Left ventricle myocardium inferior (tissue), 1 donor: ENCODE measurements at places on chromosomes 7 and 10. TPM values are rescaled to one million over a fixed set of nuclear protein-coding genes. Genes with fewer than 3 reads are reported as not detected.

GRCh38 chr7:112149734-112150133, 56.5 kb downstream of the DOCK4 start:
- H3K27me3 ChIP-seq: no peaks in the 10 kb centered on the region
- H3K27ac ChIP-seq: no peak overlapping the region
- no peak for DNase-seq
- H3K36me3 ChIP-seq: no peaks in the 10 kb centered on the region

TMEM270 gene
- not detected for total RNA-seq

- H3K4me3 ChIP-seq: no peak overlapping the region
- H3K27ac ChIP-seq: no peak overlapping the region
- DNase-seq: no peak
These were observed 430.5 kb downstream of the MDFIC start for GRCh38 chr7:115352375-115352774.

DNA sequence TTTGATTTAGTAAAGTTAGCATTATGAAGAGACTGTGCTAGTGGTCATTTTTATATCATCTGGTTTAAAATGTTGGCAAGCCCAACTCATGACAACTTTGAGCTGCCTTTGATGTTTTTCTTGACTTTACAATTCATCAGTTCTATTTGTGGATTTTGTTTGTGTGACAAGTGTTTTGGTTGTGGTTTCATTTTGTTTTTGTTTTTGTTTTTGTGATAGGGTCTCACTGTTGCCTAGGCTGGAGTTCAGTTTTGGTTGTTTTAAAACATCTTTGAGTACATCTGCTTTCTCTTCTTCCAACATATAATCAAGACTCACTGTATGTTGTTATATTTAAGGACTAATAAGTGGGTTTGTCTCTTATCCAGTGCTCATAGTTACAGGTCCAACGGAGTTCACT, 17.6 kb upstream of the SFR1 start:
- no peak for DNase-seq
- no peaks in the 10 kb centered on the region for H3K4me1 ChIP-seq
- no peaks in the 10 kb centered on the region for H3K36me3 ChIP-seq
- H3K27me3 ChIP-seq: no peaks in the 10 kb centered on the region

GRCh38 chr10:20085115-20085514, 268.9 kb downstream of the PLXDC2 start:
- H3K4me3 ChIP-seq: no peak overlapping the region
- no peak for DNase-seq
- no peaks in the 10 kb centered on the region for H3K36me3 ChIP-seq
- H3K4me1 ChIP-seq: peaks cover 16% of the 10 kb centered on the region
- no peaks in the 10 kb centered on the region for H3K27me3 ChIP-seq

DNA sequence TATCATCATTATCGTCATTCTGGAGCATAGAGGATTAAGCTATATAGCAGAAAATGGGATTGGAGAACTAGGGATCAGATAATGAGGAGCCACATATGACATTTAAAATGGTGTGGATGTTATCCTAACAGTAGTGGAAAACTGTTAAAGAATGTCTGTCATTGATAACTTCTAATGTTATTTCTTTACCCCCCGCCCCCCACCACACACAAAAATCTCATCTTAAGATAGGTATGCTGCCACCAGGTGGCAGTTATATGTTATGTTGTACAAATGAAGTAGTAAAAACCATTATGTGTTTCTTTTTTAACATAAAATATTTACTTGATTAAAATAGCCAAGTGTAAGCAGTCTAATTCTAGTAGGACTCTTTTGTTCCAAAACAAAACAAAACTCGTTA, 13.0 kb downstream of the AKAP9 start:
- no peak for DNase-seq
- peaks cover 33% of the 10 kb centered on the region for H3K4me1 ChIP-seq
- H3K36me3 ChIP-seq: no peaks in the 10 kb centered on the region
- no peak overlapping the region for H3K4me3 ChIP-seq
- H3K27me3 ChIP-seq: no peaks in the 10 kb centered on the region

GRCh38 chr10:69891057-69891617, 89.4 kb downstream of the COL13A1 start:
- H3K36me3 ChIP-seq: no peaks in the 10 kb centered on the region
- no peak overlapping the region for H3K27ac ChIP-seq
- no peak overlapping the region for H3K4me3 ChIP-seq
- H3K27me3 ChIP-seq: no peaks in the 10 kb centered on the region
- DNase-seq: no peak

CLCN1 gene
- total RNA-seq: not detected

DNA sequence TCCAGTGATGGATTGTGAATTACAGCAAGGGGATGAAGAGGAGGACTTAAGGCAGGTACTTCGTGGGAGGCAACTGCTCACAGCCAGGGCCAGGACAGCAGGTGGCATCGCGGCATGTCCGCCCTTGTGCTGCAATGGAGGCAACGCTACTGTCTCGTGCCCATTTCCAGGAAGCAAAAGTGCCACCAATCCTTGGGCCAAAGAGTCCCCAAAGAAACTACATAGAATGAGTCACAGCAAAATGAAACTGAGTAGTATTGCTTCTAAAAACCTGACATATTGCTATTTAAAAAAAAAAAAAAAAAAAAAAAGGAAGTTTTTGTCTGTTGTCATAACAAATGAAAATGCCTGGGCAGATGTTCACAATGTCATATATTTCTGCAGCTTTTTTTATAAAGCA, 46.6 kb downstream of the RSU1 start:
- peaks cover 26% of the 10 kb centered on the region for H3K4me1 ChIP-seq
- no peaks in the 10 kb centered on the region for H3K36me3 ChIP-seq
- H3K4me3 ChIP-seq: no peak overlapping the region

- H3K4me1 ChIP-seq: peaks cover 48% of the 10 kb centered on the region
- DNase-seq: no peak
- H3K4me3 ChIP-seq: no peak overlapping the region
- no peaks in the 10 kb centered on the region for H3K27me3 ChIP-seq
- peaks cover 3% of the 10 kb centered on the region for H3K36me3 ChIP-seq
These were observed 23.7 kb downstream of the ZNF775 start for GRCh38 chr7:150402671-150403321.

VOPP1 gene
- 23.7 TPM for total RNA-seq

PPP1R17 gene
- not detected for total RNA-seq

WEE2 gene
- total RNA-seq: not detected

GRCh38 chr10:32293581-32293980, 53.4 kb downstream of the EPC1 start:
- H3K27ac ChIP-seq: no peak overlapping the region
- H3K27me3 ChIP-seq: no peaks in the 10 kb centered on the region
- peaks cover 43% of the 10 kb centered on the region for H3K36me3 ChIP-seq
- no peak overlapping the region for H3K4me3 ChIP-seq

SFR1 gene
- total RNA-seq: 6.0 TPM

GRCh38 chr7:47347346-47347745, 234.6 kb downstream of the TNS3 start:
- no peaks in the 10 kb centered on the region for H3K27me3 ChIP-seq
- DNase-seq: no peak
- peaks cover 12% of the 10 kb centered on the region for H3K4me1 ChIP-seq

DNA sequence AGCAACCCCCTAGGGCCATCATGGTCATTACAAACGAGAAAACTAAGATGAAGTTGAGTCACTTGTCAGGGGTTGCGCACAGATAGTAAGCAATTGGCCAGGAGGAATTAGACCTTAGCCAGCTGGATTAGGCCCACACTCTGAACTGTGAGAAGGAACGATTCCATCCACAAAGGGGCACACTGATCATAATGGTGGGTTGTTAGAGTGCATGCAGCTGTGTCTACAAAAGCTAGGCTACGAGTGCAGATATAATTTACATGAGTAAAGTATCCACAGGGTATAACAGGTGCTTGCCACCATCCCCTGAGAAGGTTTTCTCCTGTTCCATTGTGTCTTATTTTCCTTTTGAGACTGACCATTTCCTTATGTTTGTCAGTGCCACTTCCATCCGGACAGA, 16.6 kb upstream of the FAM170B start:
- no peaks in the 10 kb centered on the region for H3K4me1 ChIP-seq
- DNase-seq: no peak
- H3K36me3 ChIP-seq: no peaks in the 10 kb centered on the region
- H3K4me3 ChIP-seq: no peak overlapping the region

DNAAF5 gene
- 18.1 TPM for total RNA-seq

GRCh38 chr7:112510001-112510742, 29.4 kb downstream of the LSMEM1 start:
- H3K4me3 ChIP-seq: no peak overlapping the region
- H3K27me3 ChIP-seq: no peaks in the 10 kb centered on the region
- no peaks in the 10 kb centered on the region for H3K36me3 ChIP-seq

DNA sequence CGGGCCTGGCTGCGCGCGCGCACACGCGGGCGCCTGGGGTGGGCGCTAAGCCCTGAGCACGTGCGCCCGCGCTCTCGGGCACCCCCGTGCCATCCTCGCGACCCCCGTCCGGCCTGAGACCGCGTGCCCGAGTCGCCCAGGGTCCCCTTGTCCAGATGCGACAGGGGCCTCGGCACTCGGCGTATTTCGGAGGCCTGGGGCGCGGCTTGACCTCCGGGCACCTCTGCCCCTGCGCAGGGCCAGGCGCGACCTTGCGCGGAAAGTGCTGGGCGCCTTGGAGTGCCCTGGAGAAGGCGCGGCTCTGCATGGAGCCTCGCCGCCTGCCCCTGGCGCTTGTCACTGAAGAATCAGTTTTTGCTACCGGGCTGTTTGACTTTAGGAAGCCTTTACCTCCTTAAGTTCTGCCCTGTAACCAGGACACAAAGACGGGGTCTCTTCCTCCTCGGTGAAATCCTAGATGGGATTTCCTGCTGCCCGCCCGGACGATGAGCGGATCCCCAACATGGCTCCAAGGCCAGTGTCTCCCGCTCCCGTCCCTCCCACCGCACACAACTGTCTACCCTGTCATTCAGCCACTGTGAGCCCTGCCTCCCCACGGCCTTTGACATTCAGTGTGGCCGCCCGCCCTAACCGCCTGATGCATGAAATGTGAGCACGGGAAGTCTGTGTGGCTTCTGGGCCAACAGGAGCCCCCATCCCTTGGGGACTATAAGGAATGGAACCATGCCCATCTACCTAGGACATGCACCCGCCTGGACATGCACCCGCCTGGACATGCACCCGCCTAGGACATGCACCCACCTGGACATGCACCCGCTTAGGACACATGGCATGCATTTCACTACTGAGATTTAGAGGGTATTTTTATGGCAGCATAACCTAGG, 1.1 kb upstream of the STK32C start:
- DNase-seq: no peak
- H3K4me1 ChIP-seq: peaks cover 22% of the 10 kb centered on the region
- H3K36me3 ChIP-seq: no peaks in the 10 kb centered on the region
- peak overlapping the region; percentile 77 for H3K27ac ChIP-seq

DNA sequence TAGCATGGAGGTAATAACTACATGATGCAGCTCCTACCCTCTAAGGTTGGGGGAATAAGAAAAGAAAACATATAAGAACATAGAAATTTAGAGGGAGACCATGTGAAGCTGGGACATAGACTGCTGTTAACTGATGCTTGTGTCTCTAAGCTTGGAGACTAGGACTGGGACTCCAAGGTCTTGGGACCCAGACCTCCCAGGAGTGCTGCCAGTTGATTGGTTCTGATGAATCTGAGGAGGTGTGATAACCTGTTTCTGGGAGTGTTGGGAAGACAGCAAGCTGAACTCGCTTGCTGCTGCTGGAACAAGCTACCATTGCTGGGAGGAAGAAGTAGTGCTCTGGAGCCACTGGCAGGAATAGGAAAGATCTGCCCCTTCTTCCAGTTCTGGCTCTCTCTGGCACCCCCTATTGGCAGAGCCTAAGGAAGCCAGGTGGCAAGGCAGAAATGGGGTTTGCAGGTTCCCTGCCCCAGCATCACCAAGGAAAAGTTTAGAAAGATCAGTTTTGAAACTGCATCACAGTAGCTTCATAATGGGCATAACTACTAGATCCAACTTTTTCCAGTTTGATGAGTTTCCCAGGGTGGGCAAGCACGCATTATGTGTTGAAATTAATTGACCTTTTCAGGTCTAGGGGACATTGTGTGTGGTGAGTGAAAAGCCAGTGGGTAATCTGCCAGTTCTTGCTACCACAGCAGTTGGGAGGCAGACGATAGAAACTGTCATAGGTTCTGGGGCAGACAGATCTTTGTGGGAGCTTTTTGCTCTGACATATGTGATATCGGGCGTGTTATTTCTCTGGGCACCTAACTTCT, 140.7 kb downstream of the SND1 start:
- no peak overlapping the region for H3K4me3 ChIP-seq
- no peaks in the 10 kb centered on the region for H3K27me3 ChIP-seq
- no peaks in the 10 kb centered on the region for H3K36me3 ChIP-seq
- DNase-seq: no peak
- H3K27ac ChIP-seq: no peak overlapping the region

GRCh38 chr10:65779985-65780384, 1145.9 kb upstream of the LRRTM3 start:
- no peaks in the 10 kb centered on the region for H3K4me1 ChIP-seq
- H3K4me3 ChIP-seq: no peak overlapping the region
- no peaks in the 10 kb centered on the region for H3K27me3 ChIP-seq
- no peaks in the 10 kb centered on the region for H3K36me3 ChIP-seq

GRCh38 chr10:74081941-74082718, 68.5 kb downstream of the AP3M1 start:
- H3K27ac ChIP-seq: peak overlapping the region; percentile 40
- H3K36me3 ChIP-seq: peaks cover 45% of the 10 kb centered on the region
- H3K27me3 ChIP-seq: no peaks in the 10 kb centered on the region
- H3K4me1 ChIP-seq: peaks cover 79% of the 10 kb centered on the region
- no peak for DNase-seq
- no peak overlapping the region for H3K4me3 ChIP-seq

DNA sequence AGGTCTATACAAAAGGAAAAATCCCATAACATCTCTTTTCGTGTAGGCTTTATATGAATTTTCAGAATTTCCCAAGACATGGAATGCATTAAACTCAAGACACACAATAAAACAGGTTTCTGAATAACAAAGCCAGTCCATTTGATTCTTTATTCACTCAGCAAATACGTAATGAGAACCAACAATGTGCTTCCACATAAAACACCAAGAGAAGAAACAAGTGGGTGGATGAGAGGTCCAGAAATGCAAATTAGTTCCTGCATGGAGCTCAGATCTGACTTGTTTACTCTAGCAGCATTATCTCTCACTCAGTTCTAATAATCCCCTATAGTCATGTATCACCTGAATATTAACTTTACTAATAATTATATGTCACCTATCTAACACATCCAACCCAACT, 249.5 kb downstream of the LRRTM3 start:
- H3K4me1 ChIP-seq: no peaks in the 10 kb centered on the region
- no peaks in the 10 kb centered on the region for H3K36me3 ChIP-seq
- no peaks in the 10 kb centered on the region for H3K27me3 ChIP-seq
- H3K27ac ChIP-seq: no peak overlapping the region

- H3K27ac ChIP-seq: no peak overlapping the region
- H3K27me3 ChIP-seq: peaks cover 4% of the 10 kb centered on the region
- H3K4me1 ChIP-seq: no peaks in the 10 kb centered on the region
- DNase-seq: no peak
- H3K36me3 ChIP-seq: no peaks in the 10 kb centered on the region
These were observed 38.1 kb upstream of the PIK3AP1 start for GRCh38 chr10:96758423-96758822.

- H3K27me3 ChIP-seq: no peaks in the 10 kb centered on the region
- H3K36me3 ChIP-seq: no peaks in the 10 kb centered on the region
- no peak overlapping the region for H3K27ac ChIP-seq
- H3K4me3 ChIP-seq: no peak overlapping the region
These were observed 1.6 kb downstream of the LRRD1 start for GRCh38 chr7:92177362-92177761.

SVIL gene
- 403 TPM for total RNA-seq
